ENCODE measurements at places on chromosomes 3 and 15.
A peak's percentile ranks its signal among the peaks of the same experiment; 100 is the strongest.

- DNase-seq = no peak
Observed at GRCh38 chr15:92005154-92005553, 151.6 kb downstream of the SLCO3A1 start.

DNA sequence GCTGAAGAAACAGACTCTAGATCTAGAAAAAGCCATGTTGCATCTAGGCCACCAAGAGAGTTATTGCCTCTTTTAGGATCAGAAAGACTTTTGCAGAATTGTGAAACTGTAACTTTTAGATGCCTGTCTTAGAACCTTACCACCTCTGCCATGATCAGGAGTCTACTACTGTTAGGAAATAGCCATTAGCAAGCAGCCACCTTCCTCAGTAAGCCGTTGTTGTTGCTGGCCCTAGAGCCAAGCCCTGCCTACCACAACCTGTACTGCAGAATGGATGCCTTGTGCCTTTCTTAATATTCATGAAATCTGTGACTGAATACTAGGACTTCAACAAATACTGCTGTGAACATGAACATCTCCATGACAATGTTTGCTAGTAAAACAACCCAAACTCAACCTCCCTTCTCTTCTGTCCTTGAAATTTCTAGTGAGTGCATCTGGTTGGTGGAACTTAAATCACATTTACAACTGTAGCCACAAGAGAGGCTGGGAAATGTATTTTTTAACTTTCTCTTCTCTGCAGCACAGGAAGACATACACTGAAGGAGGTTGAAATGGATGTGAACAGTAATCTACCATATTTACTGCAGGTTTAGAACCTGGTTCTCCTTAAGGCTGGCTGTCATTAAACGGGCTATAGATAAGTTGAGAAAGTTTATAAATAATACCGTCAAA, 20.7 kb downstream of the RASA2 start:
- no peak for DNase-seq

DNA sequence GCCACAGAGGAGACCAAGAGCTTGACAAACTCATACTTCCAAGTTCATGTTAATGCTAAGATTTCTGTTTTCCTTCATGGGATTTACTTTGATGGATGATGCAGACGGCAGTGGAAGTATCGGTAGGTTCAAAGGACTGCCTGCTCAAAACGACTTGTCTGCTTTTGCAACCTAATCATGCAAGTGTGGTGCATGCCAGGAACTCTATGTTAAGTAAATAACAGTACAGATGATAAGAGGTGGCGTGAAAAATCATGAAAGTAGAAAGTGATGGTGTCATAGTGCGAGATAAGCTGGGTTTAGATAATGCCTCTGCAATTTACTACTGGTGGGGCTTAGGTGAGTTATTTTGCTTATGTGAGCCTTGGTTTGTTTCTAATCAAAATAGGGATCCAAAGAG, 14.7 kb upstream of the LMCD1 start:
- no peak for DNase-seq

DNA sequence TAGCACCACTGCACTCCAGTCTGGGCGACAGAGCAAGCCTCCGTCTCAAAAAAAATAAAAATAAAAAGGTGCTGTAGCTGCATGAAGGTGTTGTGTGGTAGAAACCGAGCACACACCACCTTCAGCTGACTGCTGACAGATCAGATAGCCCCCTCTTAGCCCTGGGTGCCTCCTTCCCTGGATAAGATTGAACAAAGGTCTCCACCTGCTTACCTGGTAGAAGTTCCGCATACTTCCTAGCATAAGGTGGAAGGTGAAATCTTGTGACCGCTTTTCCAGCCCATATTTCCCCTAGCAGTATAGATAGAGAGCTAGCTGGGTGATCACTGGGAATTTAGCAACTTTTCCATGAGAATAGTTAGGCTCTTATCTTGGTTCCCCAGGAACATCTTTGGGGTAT, 18.7 kb upstream of the NEO1 start:
- DNase-seq = no peak

DNA sequence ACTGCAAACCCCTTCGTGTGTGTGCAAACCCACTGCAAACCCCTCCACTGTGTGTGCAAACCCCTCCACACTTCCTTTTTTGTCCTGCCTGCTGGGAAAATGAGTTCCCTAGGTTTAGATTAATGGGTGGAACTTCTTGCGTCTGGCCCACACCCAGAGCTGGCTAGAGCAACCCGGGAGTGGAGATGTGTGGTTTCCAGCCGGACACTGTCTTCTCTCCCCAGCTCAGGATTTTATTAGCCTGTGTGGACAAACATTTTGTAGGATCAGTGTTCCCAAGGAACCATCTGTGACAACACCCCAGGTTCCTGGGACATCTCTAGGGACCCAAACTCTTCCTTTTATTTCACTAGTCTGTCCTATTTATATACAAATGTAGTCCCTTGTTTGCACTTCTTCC, 9.6 kb upstream of the LRRK1 start:
- DNase-seq = no peak

GRCh38 chr3:13689373-13690260, 140.7 kb downstream of the FBLN2 start:
- DNase-seq = no peak

- DNase-seq = no peak
Observed at GRCh38 chr15:70459312-70459711, 304.0 kb downstream of the UACA start.

- DNase-seq = no peak
Observed at GRCh38 chr15:47987908-47988532, 132.8 kb upstream of the SLC24A5 start.

DNA sequence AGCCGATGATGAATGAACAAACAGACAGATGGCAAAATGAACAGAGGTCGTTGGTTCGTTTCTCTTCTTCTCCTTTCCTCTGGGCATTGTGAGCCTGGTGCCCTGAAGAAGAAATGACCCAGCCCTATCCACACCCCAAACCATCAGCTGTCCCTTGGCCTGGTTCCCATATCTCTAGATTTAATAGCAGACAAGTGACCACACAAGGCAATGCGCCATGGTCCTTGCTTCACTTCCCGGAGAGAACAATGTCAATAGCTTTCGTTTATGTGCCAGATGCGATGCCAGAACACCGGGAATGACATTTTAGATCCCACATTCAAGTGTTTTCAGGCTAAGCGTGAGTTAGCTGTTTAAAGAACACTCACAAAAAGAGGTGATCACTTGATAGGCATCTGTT, 17.7 kb downstream of the POC1A start:
- no peak for DNase-seq

- no peak for DNase-seq
Observed at GRCh38 chr15:65260968-65261367, 25.7 kb downstream of the PARP16 start.

DNA sequence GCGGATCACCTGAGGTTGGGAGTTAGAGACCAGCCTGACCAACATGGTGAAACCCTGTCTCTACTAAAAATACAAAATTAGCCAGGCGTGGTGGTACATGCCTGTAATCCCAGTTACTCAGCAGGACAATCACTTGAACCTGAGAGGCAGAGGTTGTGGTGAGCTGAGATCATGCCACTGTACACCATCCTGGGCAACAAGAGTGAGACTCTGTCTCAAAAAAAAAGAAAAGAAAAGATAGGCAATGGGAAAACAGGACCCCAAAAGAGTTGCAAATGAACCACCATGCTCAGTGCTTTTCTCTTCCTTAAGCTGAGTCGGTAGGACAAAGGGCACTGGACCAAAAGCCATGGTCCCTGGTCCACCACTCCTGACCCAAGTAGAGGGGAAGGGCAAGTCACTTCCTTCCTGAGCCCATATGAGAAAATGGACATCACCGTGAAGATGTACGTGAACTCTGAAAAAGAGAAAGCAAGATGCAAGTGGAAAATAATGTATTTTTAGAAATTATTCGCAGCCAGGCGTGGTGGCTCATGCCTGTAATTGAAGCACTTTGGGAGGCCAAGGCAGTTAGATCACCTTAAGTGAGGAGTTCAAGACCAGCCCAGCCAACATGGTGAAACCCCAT, 2.6 kb downstream of the ITGB5 start:
- DNase-seq = no peak

DNA sequence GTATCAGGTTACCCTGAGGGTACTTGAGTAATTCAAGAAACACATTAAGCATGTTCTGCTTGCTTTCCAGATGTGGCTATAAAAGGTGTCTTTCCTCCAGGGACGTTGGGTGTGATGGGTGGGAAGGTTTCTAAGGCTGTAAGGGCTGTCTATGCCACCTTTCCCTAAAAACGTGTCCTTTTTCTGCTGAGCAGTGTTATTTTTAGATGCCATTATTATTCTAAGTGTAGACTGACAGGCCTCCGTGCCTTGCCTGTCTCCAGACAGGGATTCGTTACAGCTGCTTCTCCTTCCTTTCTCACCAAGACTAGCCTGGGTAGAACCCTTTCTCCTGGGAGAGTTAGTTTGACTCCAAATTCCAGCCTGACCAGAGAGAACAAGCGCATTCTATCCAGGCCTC, 26.8 kb upstream of the RHO start:
- DNase-seq = no peak

GRCh38 chr15:27983496-27983895, 115.6 kb downstream of the OCA2 start:
- no peak for DNase-seq

DNA sequence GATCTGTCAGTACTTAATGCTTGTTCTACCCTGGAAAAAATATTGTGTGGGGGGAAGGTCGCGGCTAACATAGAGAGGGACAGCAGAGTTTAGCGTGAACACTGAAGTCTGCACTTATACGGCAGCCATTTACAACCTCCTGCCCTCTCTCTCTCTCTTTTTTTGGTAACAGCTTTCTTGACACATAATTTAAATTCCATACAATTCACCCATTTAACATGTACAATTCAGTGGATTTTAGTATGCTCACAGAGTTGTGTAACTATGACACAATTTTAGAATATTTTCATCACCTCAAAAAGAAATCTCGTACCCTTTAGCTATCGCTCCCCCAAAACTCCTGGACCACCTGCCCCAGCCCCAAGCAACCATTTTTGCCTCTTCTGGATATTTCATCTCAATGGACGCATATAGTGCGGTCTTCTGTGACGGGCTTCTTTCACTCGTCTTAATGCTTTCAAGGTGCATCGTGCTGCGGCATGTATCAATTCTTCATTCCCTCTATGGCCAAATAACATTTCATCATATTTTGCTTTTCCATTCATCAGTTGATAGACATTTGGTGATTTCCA, 141.8 kb downstream of the XXYLT1 start:
- no peak for DNase-seq

DNA sequence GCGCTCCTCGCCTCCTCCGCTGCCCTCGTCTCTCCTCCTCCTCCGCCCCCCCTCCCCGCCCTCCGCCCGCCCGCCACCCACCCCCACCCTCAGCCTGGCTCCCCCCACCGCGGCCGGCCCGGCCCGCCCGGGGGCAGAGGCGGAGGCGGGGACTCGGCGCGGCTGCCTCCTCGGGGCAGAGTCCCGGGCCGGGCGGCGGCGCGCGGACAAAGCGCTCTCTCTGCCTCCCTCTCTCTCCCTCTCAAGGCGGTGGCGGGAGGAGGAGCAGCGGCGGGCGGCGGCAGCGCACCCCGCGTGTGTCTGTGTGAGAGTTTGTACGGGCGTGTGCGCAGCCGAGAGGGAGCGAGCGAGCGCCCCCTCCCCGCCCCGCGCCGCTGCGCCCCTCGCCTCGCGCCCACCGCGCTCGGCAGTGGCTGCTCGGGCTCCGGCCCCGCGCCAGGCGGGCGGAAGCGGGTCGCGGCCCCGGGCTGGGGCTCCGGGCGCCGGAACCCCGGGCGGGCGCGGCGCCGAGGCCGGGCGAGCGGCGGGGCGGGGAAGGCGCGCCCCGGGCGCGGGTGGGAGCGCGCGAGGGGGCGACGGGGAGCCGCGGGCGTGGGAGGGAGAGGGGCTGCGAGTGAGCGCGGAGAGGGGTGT, at the start of gene IGF2BP2:
Gene IGF2BP2 (minus strand): TSS at position 37 of the 633 bp plus-strand sequence. CDS start 82 bp downstream, outside the sequence.
- DNase-seq = peak; percentile 57

GRCh38 chr15:72200395-72201237, 3.0 kb upstream of the GRAMD2A start:
- DNase-seq = no peak

GRCh38 chr3:51391566-51392354, 675 bp downstream of the RBM15B start:
- DNase-seq = peak; percentile 17

GRCh38 chr3:136819392-136819730, 435 bp downstream of the SLC35G2 start:
- no peak for DNase-seq

GRCh38 chr3:127218454-127218922, 25.6 kb downstream of the PRR23E start:
- DNase-seq = no peak

DNA sequence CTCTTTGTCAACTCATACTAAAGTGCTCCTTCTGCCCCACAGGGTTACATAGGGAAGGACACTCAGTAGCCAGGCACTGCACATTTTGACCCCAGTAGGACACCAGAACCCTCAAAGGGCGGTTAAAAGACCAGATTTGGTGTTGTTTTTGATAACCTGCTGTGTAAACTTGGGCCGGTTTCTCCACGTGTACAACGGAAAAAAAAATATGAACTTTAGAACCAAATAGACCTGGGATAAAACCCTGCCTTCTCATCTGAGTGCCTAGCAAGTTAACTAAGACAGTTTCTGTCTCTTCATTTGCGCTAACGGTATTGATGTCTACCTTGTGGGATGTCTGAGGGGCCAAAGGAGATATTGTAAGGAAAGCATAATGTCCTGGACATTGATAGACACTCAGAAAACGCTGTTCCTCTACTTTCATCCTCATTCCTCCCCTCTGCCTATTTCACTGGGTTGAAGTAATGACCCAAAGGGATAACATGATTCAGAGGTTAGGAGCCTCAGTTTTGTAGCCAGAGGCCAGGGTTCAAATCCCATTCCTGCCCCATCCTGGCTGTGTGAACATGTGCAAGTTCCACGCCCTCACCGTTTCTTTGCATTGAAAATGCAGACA, 155.9 kb upstream of the LPP start:
- DNase-seq = no peak

DNA sequence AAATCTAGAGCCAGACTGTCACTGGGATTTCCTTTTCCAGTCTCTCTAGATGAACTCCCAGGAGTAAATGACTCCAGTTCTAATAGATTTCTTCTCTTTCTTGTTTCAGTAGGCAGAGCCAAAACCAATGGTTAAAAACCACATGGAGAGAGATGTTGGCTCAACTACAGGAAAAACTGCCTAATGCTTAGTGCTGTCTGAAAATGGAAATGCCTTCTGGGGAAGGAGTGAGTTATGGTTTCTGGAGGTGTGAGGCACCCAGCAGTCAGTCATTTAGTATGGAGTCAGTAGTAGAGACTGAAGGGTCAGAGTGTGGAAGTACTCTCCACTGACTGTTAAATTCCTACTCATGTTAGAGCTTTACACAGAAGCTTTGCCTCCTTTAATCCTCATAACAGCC, 136.7 kb downstream of the CCNL1 start:
- no peak for DNase-seq

GRCh38 chr3:87800516-87800915, 258.3 kb downstream of the CGGBP1 start:
- no peak for DNase-seq

DNA sequence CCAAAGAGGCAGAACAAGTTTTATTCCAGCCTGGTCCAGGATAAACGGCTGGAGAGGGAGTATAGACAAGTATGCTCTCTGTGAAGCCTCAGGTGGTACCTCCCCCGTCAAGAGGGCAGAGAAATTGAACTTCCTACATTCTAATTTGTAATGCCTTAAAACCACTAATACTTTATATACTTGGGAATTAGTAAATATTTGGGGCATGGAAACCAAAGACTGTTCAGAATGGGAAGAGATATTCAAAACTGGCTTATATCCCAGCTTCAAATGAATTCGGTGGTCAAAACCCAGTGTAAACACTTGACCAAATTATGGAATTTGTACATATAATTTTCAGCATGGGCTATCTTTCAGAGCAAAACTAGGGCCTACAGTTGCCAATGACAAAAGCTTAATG, 122.6 kb downstream of the FBN1 start:
- no peak for DNase-seq
